H9 (cell line): ENCODE measurements at places on chromosomes 3 and 15.
A peak's percentile ranks its signal among the peaks of the same experiment; 100 is the strongest.

- DNase-seq = no peak
These were observed at the start of gene CDHR4 for GRCh38 chr3:49799761-49800160. TSS of gene CDHR4 (minus strand) at chr3:49799873. CDS start at chr3:49799812, 61 bp downstream.

DNA sequence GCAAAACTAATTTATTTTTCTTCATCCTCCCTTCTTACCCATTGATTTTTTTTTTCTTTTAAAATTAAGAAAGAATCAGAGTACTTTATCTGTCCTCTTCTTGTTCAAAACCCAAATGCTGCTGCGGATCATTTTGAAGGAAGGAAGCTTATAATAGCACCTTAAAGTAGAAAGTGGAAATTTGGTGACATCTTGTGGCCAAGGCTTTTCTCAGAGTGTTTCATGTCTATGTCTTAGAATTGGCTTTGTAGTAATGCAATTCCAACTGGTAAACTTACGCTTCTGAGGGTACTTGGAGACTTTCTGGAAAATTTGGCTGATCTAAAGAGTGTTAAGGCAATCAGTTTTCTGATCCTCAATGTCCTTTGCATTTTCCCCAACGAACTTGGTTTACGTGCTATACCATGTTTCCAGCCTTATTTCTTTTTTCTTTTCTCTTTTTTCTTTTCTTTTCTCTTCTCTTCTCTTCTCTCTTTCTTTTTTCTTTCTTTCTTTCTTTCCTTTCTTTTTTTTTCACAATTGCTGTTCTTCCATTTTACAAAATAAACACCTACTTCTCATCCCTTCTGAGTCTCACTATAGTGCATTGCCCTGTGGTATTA, 30.7 kb downstream of the C3orf38 start:
- DNase-seq = no peak

- DNase-seq = peak; percentile 75
These were observed 19.5 kb downstream of the DUSP7 start for GRCh38 chr3:52036829-52037228.

- DNase-seq = no peak
These were observed 267.4 kb upstream of the HES1 start for GRCh38 chr3:193868590-193868989.
